Retinal pigment epithelial cell (primary cell): ENCODE measurements at places on chromosomes 3 and 15.

GRCh38 chr3:27639271-27639670 is 82.9 kb downstream of the EOMES start:
- DNase-seq = no peak

- no peak for DNase-seq
Measured at GRCh38 chr15:77333166-77333565, 86.7 kb downstream of the PEAK1 start.

GRCh38 chr3:38853011-38853410 is 37.0 kb upstream of the SCN10A start:
- DNase-seq = no peak

- DNase-seq = no peak
Measured at GRCh38 chr3:33758864-33759263, 39.6 kb upstream of the PDCD6IP start.

GRCh38 chr3:47456984-47457383 is 18.8 kb downstream of the SCAP start:
- no peak for DNase-seq

- peak; percentile 95 for DNase-seq
Measured at GRCh38 chr15:59372352-59373211, at the start of gene MYO1E. TSS of gene MYO1E (minus strand) at chr15:59372871. CDS start at chr15:59372500, 371 bp downstream.

DNA sequence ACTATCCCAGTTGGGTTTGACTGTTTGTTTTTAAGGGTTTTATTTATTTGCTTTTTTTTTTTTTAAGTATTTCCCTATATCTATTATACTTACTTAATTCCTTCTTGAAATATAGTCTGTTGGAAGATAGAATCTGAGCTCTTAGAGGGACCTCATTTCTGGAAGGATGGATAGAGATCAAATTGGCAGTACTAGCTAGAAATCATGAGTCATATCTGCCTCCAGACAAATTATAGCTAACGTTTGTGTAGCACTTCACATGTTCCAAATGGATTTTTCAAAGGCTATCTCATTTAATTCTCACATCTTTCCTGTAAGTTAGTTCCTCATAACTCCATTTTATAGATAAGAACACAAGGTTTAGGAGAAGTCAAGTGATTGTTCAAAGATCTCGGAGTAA is 384.7 kb downstream of the ZIC1 start:
- DNase-seq = no peak

GRCh38 chr15:99712415-99712814 is 20.8 kb downstream of the LYSMD4 start:
- DNase-seq = no peak

GRCh38 chr3:136385457-136385856 is 135.3 kb downstream of the PCCB start:
- DNase-seq = no peak

- DNase-seq = no peak
Measured at GRCh38 chr3:15964605-15965442, 167.0 kb upstream of the ANKRD28 start.

- DNase-seq = no peak
Measured at GRCh38 chr15:52673312-52673711, 5.9 kb downstream of the ATOSA start.

DNA sequence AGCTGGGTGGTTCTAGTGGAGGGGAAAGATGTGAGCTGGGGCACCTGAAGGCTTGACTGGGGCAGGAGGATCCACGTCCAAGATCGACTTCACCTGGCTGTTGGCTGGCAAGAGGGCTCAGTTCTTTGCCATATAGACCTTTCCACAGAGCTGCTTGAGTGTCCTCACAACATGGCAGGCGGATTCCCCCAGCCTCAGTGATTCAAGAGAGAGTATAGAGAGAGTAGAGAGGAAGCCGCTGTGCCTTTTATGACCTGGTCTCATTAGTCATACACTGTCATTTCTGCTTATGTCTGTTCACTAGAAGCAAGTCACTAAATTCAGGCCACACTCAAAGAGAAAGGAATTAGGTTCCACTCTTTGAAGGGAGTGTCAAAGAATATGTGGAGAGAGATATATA is 101.6 kb downstream of the APBA2 start:
- no peak for DNase-seq

GRCh38 chr3:25143356-25144025 is 284.6 kb upstream of the RARB start:
- DNase-seq = no peak

DNA sequence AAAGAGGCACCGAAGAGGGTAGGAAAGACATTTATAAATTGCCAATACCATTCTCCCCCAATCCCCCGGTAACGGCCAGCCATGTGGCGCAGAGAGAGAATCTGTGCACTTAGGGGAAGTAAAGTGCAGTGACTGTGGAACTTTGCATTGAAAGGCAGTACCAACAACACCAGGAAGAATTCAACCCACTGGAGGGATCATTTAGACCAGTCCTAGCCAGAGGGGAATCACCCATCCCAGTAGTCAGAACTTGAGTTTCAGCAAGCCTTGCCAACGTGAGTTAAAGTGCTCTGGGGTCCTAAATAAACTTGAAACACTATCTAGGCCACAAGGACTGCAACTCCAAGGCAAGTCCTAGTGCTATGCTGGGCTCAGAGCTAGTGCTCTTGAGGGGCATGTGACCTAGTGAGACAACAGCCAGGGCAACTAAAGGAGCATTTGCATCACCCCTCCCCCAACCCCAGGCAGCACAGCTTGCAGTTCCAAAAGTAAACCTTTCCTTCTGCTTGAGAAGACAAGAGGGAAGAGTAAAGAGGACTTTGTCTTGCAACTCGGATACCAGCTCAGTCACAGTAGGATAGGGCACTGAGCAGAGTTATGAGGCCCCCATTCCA is 15.0 kb downstream of the CEP70 start:
- no peak for DNase-seq

DNA sequence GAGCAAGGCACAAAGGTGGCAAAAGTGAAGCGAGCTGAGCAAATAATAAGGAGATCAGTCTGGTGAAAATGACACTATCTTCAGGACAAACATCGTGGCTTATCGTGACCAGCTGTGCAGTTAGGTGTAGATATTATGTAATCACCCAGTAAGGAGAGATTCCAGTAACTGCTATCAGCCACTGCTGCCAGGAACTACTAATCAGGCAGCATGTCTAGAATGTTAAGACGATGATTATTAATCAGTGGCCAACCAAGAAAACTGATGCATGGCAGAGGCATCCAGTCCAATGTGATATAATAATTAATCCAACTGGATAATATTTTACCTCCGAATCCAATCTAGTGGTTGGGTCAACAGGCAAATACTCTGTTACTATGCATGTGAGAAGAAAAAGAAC is 252.7 kb upstream of the ZPLD1 start:
- peak; percentile 78 for DNase-seq

- no peak for DNase-seq
Measured at GRCh38 chr3:72816862-72817355, 31.3 kb downstream of the SHQ1 start.

DNA sequence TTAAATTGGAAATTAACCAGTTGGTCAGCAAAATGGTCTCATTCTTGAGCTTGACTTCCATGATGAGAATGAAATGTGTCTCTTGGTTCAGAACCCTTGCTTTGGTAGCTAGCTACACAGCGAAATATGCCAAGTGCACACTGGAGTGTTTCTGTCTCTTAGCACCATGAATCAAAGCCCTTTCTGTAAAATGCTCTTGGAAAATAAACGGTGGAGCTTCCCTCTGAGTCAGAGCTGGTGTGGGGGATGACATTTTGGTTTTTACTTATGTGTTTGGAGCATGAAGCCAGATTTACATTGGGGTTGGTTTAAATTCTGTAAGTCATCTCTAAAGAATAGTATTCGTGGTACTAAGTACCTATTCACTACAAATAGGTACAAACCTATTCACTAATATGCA is 85.1 kb upstream of the NANOGP8 start:
- no peak for DNase-seq

GRCh38 chr3:53493595-53493962 is 832 bp upstream of the CACNA1D start:
- DNase-seq = no peak

DNA sequence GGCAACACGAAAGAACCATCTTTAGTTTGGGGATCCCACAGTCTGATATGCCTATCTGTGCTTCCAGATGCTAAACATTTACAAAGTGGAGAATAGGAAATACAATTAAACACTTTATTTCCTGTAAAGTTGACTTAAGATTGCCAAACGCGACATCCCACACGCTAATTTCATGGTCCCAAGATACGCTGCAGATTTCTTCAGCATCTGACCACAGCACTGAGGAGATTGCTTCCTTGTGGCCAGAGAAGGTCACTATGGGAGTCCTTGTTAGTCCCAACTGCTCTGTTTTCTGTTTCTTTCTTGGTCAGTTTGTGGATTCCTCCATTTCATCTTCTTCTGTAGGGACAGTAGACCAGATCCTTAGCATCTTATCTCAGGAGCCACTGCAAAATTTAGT is 43.3 kb downstream of the ASB7 start:
- DNase-seq = no peak

- no peak for DNase-seq
Measured at GRCh38 chr15:62482785-62483429, 317.8 kb upstream of the C2CD4B start.
